ENCODE measurements at places on chromosomes 2 and 18. TPM values are rescaled to one million over a fixed set of nuclear protein-coding genes. Genes with fewer than 3 reads are reported as not detected.

DNA sequence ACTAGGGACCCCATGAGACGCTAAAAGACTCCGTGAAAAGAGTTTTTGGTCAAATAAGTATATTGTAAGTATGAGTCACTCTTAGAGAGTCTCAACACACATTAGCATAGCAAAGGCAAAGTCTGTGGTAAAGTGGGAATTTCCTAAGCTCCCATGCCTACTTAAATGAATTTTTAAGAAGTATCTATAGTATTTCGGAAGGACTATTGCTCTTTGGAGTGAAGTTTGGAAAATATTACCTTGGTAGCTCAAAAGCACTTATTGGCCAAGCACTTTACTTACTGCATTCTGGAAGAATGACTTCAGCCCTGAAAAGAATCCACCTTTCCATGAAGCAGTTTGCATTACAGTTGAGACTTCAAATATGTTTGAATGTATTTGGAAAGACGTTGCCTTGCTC lies 57.1 kb downstream of the CAVIN2 start:
- no peak for DNase-seq

- no peak for DNase-seq
Measured at GRCh38 chr2:144832048-144832447, 312.1 kb upstream of the ZEB2 start.

- no peak for DNase-seq
Measured at GRCh38 chr2:66030553-66030952, 404.4 kb upstream of the MEIS1 start.

DNA sequence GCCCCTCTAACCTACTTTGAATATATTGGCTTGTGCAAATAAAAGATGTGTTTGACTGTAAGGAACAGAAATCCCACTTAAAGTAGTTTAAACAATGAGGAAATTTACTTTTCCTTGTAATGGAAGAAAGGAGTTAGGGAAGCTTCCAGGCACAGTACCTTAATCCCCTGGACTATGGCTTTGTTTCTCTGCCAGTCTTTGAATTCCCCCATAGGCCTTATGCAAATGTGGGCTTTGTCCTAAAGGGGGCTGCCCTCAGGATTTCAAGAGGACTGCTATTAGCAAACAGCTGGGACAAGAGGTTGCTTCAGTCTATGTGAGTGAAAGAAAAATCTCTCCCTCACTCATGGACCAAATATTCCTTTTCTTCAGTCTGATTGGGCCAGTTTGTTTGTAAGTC lies 255.1 kb upstream of the THSD7B start:
- no peak for DNase-seq

Gene TMEM185B
- total RNA-seq, result 13.1 TPM

Gene GCG
- not detected for total RNA-seq
